ENCODE measurements at places on chromosomes 11 and 22.

- DNase-seq: no peak
These were observed 334.3 kb downstream of the TMEM135 start for GRCh38 chr11:87372065-87372464.

DNA sequence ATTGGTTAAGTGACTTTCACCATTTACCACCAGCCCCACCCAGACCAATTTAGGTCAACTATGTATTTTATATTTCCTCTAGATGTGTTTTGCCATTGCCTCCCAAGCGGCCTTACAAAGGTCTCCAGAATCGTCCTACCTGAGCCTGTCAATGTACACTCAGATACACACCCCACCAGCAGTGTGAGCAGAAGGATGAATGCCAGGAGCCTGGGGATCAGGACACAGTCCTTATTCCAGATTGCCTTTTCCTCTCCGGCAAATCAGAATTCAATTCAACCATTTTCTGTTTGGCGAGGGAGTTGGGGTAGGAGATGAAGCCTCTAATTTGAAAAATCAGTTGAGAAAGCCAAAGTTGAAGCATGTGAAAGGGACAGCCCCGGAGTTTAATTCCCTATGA, 35.4 kb upstream of the CRTAM start:
- no peak for DNase-seq

GRCh38 chr22:39943337-39943736, 16.9 kb upstream of the TMA7B start:
- no peak for DNase-seq

- DNase-seq: no peak
These were observed 78.4 kb downstream of the NAV2 start for GRCh38 chr11:19790831-19791552.

GRCh38 chr11:103862094-103862801, 174.2 kb upstream of the DDI1 start:
- peak; percentile 13 for DNase-seq

- no peak for DNase-seq
These were observed 8.7 kb upstream of the BARX2 start for GRCh38 chr11:129366737-129367597.

- DNase-seq: peak; percentile 77
These were observed at the start of gene KCTD17 for GRCh38 chr22:37051391-37052385. Gene KCTD17 (plus strand): TSS chr22:37051742. CDS start chr22:37051761, 19 bp downstream.

GRCh38 chr11:69948256-69949141, 129.3 kb upstream of the FGF3 start:
- no peak for DNase-seq

- no peak for DNase-seq
These were observed 40.2 kb downstream of the TBX1 start for GRCh38 chr22:19800761-19801244.

DNA sequence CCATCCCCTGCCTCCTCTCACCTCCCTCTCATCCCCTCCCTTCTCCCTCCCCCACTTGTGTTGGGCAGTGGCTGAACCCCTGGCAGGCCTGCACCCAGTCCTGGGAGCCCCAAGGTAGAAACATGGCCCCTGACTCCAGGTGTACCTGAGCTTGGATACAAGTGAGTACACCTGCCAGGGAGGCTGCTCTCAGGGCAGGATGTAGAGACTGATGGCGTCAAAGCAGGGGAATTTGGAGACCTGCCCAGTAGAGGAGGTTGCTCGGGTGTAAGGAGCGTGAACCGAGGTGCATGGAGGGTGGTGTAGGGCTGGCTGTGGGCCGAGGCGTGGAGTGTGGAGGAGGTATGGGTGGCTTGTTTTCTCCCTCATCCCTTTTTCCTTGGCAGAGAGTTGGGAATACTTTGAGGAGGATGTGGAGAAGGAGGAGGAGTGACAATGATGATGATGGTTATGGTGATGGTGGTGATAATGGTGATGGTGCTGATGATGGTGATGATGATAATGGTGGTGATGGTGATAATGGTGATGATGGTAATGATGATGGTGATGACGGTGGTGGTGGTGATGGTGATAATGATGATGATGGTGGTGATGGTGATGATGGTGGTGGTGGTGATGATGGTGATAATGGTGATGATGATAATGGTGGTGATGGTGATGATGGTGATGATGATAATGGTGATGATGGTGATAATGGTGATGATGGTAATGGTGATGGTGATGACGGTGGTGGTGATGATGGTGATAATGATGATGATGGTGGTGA, 12.3 kb downstream of the MRGPRG start:
- DNase-seq: no peak

- DNase-seq: no peak
These were observed 211.9 kb downstream of the MYO18B start for GRCh38 chr22:25953919-25954318.

GRCh38 chr11:69157822-69158231, 2.1 kb downstream of the SMIM38 start:
- DNase-seq: no peak

DNA sequence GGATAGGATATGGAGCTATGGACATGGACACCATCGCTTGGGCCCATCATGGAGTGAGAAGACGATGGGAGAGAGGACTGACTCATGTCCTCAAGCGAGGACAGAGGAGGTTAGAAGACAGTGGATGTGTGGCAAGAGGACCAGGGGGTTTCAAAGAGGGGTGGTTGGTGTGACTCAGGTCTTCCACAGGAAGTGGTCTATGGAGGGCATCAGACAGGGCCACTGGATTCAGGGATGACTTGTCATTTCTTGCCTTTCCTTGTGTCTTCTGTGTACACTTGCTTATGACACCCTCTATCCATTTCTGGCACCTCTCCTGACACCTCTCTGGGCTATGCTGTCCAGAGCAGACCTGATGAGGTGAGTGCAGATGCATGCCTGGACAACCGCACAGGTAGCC, 115.4 kb downstream of the OSBP2 start:
- DNase-seq: no peak

DNA sequence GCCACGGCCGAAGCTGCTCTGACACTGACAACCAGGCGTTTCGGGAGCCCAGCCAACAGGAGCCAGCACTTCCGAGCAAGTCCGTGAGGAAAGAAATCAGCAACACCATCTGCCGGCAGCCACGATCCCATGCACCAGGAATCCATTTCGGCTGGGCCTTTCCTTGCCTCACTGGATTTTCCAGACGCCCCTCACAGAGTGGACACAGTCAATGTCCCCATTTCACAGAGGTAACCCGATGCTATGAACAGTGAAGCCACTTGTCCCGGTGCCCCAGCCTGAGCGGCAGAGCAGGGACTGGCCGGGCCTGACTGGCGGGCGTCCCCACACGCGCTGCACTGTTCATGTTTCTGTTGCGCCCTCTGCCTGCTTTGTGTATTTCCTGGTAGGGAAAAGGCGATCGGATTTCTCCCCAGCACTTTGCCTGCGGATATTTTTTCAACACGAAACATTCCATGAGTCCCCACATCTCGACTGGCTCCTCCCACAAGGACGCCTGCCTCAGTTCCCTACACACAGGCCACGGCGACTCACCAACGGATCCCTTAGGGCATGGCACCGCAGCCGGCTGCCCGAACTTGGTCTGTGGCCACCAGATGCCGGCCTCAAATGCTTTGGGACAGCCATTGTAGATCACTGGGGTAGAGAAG, 55.3 kb downstream of the TRMU start:
- no peak for DNase-seq

DNA sequence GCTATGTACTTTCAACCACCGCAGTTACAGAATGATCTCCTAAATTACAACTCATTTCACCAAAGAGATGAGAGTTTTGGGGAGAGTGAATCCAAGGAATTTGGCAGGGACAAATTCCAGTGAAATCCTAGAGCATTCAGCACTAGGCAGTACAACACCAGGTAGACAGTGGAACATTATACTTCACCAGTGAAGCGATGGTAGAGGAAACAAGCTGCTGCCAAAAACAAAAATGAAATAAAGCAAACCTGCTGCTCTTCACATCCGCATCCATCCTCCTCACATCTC, 16.9 kb downstream of the SMCO4 start:
- DNase-seq: no peak

DNA sequence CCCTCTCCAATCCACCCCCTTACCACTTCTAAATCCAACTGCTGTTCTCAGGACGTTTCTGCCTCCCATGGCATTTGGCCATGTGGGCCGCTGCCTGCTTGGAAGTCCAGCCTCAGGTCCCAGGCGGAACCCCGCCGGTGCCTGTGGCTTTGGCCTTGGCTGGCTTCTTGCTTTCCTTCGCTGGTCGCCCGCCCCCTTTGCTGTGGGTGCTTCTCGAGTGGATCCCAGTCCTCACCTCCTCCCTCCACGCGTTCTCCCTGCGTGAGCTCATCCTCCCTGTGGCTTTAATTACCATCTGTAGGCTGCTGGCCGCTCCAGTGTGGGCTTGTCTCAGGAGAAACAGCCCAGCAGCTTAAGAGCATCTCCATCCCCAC, 111.7 kb downstream of the NECTIN1 start:
- DNase-seq: no peak

DNA sequence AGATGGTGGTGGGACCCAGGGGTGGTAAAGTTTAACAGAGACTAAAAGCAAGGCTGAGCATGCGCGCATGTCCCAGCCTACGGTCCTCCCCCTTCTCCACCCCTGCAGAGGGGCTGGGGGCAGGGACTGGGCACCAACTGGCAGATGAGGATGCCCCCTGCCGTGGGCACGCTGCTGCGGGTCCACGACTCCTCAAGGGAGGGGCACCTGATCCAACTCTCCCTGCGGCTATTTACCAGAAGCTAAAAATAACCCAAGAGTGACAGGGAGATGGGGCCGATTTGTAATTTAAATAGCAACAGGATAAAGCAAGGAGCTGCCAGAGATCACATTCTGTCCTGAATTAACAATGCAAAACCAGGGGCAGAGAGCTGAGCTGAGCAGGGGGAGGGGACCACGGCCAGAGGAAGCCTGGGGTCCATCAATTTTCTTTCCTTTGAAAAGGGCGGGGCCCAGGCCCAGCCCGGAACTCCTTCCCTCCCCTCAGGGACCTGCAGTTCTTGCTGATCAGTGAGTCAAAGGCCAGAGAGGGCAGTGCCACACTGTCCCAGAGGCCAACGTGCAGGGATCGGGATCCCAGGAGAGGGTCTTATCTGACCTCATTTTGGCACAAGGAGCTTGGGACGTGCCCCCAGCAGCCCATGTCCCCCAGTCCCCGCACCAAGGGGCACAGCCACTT, 8.1 kb upstream of the DGKZ start:
- no peak for DNase-seq

DNA sequence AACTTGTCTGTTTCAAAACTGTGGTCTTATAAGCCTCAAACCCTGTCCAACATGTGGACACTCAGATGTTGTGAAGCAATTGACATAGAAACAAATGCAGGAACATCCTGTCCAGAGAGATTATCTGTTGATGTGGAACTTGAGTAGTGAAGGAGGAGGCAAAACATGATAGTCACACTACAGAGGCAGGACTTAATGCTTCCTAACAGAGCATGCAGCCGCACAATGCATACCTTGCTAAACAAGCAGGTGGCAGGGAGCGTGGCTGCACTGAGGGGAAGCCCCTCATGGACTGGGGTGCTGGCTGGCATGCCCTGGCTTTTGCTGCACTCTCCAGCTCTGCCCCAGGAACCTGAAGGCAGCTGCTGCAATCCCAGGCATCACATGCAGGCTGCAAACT, 5.3 kb downstream of the C22orf39 start:
- no peak for DNase-seq

DNA sequence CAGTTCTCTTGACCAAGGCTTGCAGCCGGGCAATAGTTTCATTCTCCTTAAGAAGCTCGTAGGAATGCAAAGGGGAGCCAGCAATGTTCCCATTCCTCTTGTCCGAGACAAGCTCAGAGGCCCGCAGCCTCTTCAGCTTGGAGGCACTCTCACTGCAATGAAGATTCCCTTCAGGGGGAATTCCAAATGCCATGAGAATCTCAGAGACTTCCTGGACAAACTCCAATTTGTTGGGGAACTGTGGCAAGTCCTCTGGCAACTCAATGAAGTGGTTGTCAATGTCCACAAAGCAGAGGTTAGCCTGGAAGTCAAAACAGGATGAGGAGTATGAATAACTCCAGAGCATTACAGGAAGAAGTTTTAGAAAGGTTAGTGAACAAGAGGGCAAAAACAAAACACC, 84.4 kb downstream of the DENND5A start:
- no peak for DNase-seq

DNA sequence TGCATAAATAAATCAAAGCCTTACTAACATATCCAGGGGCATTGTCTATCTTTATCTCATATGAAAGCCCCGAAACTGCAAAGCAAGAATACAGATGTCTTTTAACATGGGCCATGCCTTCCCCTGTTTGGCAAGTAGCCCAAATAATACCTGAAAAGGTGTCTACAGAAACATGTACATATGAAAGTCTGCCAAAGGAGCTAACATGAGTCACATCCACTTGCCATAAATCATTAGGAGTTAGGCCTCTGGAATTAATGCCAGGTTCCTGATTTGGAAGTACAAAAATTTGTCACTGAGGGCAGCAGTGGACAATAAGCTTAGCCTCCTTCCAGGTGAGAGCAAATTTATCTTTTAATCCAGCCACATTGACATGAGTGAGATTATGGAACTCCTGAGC, 85.5 kb upstream of the PGR start:
- DNase-seq: no peak

GRCh38 chr11:60116996-60117790, 28.7 kb downstream of the MS4A2 start:
- no peak for DNase-seq

- no peak for DNase-seq
These were observed 872.0 kb downstream of the BRD1 start for GRCh38 chr22:48955351-48956311.

GRCh38 chr22:23153994-23154393, 8.7 kb downstream of the RAB36 start:
- DNase-seq: no peak

- peak; percentile 37 for DNase-seq
These were observed 24.1 kb upstream of the CELSR1 start for GRCh38 chr22:46561435-46561905.

GRCh38 chr22:44618400-44618799, 83.6 kb upstream of the PRR5 start:
- DNase-seq: no peak

- DNase-seq: peak; percentile 7
These were observed 11.9 kb downstream of the L3MBTL2 start for GRCh38 chr22:41216984-41217383.

DNA sequence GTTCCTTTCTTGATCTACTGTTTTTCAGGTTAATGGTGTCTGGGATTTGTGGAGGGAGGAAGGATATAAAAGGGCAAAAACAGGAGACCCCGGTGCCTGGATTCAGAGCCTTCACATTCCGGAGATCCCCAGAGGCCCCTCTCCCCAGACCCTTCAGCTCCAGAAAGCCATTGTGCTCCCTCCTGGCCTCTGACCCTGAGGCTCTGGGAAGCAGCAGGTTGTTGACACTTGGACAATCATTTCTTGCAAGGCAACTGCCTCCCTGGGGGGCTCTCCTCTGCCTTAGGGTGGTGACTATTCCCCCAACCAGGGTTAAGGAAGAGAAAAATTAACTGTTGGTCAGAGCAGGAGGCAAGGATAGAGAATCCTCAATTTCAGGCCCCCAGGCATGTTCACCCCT, 86.9 kb upstream of the NNMT start:
- DNase-seq: no peak

DNA sequence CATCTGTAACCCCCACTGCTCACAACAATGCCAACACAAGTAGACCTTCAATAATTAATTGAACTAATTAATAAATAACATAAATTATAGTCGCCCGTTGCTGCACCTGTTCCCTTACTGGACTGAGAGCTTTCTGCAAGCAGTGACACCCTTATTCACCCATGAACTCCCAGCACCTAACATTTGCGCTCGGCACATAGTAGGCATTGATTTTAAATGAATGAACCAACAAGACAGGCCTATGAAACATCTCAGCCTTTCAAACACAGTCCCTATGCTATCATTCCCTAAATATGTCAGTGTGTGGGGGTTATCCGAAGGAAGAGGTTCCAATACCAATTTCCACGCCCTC, 1.1 kb downstream of the THAP12 start:
- DNase-seq: no peak
